Muscle of back (tissue), 13 donors: ENCODE measurements at places on chromosomes 7 and 10.

DNA sequence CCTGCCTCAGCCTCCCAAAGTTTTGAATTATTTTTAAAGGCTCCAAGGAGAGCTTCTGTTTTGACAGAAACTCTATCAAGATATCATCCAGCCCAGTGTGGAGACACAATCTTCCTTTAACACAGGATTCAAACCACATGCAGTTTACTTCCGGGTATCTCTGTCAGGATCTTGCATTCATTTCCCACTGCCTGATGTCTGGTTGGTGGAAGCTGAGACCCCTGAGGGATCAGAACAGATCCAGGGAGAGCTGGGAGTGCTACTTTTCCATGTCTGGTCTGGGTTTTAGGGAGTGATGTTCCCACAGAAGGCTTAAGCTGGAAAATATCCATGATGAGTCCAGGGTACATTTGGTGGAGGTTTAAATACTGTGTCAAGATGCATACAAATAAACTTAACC lies 16.7 kb downstream of the PTPRE start:
- DNase-seq: no peak

DNA sequence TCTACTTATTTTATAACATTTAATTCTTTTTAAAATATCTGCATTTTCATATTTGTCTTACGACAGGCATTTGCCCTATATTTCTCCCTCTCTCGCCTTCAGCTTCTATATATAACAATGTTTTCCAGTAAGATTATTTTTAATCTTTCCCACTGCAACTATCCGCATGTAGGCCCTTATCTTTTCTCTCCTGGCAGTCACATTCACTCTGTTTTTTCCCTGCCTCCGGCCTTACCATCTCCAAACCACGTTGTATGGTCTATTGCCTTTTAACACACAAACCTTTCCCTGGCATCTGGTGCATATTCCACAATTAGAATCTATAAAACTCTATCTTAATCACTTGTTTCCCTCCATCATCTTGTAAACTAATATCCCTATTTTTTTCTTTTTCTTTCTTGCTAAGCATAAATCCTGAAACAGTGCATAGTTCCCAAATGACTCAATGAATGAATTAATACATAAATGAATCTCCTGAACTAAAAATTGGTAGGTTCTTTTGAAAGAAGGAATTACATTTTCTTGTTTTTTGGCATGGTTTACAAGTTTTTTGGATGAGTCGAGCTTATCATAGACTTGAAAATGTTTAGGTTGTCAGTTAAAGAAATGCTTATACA lies 173.2 kb downstream of the SEMA3A start:
- DNase-seq: peak; percentile 33

DNA sequence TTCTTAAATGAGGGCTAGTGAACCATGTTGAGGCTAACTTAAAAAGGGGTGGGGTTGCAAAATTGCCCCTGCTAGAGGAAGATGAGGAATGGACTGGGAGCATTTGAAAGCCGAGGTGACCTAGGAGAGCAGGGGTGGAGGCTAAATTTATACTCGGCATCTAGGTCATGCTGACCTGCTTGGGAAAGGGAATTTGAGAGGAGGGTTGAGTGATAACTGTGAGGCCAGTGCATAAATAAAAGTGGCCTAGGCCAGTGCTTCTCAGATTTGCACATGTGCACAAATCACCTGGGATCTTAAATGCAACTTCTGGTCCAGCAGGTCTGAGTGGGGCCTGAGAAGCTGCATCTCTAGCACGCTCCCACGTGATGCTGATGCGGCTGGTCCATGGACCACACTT lies 70.4 kb downstream of the CDK1 start:
- no peak for DNase-seq

DNA sequence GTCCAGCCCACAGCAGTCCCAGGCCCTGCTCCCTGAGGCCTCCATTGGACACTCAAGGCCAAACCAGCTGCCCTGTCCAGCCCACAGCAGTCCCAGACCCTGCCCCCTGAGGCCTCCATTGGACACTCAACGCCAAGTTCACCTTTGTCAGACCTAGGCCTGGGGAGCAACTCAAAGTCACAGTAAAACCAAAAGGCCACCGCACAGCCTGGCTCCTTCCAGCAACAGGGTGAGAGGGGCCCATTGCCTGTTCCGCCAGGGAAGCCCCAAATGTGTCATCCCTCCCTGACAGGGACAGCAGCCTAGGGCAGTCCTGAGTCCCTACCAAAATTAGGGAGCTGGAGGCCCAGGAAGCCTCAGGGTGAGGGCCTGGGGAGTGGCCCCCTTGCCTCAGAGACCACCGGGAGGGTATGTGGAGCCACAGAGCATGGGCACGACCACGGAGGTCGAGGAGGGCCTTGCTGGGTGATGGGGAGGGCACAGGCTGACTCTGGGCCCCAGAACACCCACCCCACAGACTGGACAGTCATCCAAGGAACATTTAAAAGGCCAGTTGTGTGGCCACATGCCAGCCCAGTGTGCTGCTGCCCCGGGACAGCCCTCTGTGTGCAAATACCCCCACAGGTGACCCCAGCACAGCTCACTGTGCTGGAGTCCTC lies 66.5 kb upstream of the PPP2R2D start:
- DNase-seq: no peak

- DNase-seq: no peak
Measured at GRCh38 chr10:132977807-132978206, 35.4 kb upstream of the CFAP46 start.

DNA sequence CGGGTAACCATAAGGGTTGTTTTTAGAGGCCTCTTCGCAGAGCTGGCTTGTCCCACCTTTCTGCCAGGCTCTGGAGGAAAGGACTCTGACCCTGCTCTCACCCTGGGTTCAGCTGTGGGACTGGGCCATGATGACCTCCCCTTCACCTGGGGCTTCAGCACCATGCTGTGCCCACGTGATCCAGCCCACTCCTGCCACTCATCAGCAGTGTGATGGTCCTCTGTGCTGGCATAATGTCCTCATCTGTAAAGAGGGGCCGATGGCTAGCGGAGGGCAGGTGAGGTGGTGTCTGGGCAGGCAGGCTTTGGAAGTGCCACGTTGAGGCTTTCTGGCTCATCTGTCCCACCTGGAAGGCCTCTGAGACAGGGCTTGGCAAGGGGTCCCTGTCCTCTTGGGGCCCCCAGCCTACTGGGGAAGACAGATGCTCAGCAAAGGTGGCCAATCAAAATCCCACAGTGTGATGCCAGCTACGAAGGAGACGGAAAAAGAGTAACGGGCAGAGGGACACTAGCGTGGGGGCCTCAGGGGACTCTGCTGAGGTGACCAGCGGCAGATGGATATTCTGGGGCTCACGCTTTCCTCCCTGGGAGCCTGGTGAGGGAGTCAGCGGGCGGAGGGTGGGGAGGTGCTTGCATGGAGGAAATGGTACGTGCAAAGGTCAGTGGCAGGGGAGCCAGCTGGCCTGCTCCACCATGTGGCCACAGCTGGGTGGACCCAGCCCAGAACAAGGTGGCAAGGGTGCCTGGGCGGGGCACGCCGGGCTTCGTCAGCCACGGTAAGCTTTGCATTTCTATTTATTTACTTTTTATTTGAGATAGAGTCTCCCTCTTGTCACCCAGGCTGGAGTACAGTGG lies 5.4 kb downstream of the LRWD1 start:
- DNase-seq: no peak

DNA sequence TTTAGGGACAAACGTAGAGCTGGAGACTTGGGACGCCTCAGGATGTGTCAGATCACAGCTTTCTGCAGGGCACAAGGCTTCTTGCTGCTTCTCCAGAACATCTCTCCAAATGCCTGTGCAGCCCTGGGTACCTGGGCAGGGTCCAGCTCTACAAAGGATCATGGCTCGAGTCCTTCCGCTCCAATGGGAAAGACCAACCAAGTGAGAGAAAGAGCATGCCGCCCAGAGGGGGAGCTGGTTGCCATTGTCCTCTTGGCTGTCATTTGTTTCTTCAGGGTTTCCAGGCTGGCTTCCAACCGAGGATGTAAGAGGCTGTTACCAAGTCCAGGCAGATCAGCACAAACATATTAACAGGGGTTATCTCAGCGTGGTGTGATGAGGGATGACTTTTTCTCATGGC lies 5.6 kb upstream of the LEP start:
- DNase-seq: no peak

GRCh38 chr10:2938869-2939268 lies 128.5 kb upstream of the PFKP start:
- no peak for DNase-seq

GRCh38 chr7:42238709-42239366 lies 1.8 kb upstream of the GLI3 start:
- DNase-seq: peak; percentile 57

DNA sequence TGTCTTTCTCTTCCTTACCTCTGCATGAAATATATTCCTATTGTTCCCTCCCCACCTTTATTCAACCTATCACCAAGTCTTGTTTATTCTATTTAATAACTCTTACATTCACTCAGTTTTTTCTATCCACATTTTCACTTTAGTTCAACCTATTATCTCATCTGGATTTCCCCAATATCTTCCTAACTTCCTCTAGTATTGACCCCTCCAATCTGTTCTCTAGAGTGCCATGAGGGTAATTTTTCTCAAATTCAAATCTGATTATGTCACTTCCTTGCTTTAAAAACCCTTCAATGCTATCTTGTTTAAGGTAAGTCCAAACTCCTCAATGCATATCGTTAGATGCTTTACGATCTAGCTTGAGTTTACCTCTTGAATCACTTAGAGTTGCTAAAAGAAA lies 86.5 kb downstream of the SDHAF3 start:
- DNase-seq: no peak

- DNase-seq: no peak
Measured at GRCh38 chr10:33143160-33143728, 185.2 kb upstream of the ITGB1 start.

- DNase-seq: no peak
Measured at GRCh38 chr7:36571190-36571560, 153.1 kb downstream of the AOAH start.
